ENCODE measurements at places on chromosomes 16 and 17.

- DNase-seq = no peak
Measured at GRCh38 chr16:61763013-61763412, 273.2 kb downstream of the CDH8 start.

DNA sequence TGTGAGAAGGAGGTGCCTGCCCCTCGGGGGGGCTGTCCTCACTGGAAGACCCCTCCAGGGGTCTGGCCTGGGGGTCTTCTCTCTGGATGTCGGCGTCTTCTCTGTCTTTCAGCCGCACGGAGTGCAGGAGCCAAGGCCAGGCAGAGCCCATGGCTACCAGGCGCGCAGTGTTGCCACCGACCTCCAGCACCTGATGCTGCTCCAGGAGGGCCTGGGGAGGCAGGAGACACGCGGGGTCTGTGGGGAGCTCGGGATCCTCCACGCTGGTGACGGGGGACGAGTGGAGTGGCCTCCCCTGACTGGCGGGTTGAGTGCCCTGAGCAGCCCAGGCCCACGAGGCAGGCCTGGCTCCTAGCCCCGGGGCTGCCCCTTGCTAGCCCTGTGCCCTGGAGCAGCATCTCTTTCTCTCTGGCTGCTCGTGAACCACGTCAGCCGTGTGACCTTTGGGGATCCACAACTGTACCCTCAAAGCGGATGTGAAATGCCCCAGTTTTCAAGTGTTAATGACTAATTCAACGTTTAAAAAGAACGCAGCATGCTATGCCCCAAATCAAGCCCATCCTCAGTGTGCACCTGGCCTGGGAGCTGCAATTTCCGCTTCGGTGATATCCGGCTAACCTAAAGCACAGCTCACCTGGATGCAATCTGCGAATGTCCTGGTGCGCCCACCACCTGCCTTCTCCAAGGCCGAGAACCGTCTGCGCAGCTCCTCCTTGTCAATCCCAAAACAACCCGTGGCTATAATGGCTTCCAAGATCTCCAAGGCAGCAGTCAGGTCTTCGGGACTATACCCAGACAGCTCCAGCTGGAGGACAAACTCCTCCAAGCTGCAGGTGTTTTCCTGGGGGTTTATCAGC is 62.9 kb downstream of the IL21R start:
- DNase-seq = no peak

GRCh38 chr17:13160296-13160695 is 142.5 kb upstream of the ELAC2 start:
- DNase-seq = peak; percentile 98

GRCh38 chr17:43169561-43170139 is 1.4 kb upstream of the NBR1 start:
- DNase-seq = no peak

DNA sequence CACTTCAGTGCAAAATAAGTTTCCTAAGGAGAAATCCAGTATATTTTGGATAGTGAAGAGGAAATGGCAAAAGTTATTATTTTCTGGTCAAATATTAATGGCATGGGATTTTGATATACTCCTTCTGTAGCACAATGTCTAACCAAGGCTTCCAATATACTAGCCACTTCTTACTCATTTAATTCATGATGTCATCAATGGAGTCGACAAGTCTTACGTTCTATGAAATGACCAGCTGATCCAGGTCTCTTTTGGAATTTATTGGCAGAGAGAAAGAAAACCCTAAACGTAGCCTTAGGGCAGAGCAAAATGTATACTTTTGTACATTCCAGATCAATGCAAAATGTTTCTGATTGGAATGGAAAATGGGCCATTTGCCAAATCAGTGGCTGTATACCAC is 8.3 kb upstream of the ABCA10 start:
- no peak for DNase-seq
